ENCODE measurements at places on chromosomes 5 and 9.

GRCh38 chr9:127096208-127096607 is 26.2 kb downstream of the ANGPTL2 start:
- no peak for DNase-seq

DNA sequence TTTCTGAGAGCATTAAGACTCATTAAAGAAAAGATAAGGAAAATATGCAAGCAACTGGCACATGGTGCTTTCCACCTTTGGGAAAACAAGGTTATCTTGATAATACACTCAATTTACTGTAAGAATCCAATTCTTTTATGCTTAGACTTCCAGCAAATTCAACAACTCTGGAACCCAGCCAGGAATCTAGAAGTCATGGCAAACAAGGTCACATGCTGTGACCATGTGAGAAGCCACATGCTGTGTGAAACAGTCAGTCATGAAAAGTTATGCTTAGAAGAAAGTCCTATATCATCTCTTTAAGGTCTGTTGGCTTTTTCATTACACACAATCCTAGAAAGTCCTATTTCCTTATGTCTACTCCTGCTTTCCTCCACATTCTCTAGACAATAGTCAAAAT is 581.8 kb upstream of the C9orf72 start:
- DNase-seq, result no peak

DNA sequence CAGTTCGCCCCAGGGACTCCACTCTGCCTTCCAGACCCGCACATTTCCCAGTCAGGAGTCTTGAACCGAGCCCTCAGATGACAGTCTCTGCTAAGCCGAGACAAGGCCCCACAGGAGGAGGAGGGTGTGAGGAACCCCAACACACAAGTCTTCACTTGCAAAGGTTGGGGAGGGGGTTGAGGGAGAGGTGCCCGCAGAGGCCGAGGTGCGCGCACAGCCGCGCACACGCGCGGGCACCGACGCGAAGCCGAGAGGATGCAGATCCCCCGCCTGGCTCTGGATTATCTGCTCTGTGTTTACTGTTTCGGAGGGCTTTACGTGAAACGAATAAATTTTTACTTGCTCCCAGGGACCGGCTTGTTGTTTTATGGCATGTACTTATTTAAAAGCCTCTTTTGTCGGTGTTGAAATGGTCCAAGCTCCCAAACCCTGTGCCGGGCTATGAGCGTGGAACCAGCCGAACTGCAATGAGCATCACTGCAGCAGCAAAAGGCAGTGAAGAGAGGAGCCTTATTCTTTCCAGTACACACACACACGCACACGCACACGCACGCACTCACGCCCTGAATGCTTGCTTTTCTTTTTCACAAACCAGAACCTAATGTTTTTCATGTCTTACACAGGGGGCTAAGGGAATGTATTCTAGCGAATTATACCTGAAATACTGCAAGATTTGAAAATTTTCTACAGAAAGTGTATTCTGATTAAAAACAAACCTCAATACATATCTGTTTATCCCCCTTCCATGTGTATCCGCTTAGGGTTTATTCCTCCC is 297.7 kb downstream of the PARP8 start:
- DNase-seq, result no peak

DNA sequence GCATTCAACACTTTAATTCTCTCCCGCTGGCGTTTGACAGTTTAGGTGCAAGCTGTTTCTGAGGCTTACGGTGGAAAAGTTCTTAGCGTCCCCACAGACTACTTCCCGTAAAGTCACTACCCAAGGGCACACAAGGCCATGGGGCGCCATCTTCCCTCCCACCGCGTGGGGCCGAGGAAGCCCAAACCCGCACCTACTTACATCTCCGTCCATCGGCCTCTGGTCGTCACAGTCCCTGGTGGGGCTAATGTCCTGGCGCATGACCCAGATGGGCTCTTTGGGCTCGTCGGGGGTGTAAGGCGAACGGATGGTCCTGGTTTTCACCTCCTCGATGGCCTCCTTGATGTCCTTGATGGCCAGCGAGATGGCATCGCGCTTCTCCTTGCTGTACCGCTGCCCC is 156.4 kb downstream of the APBA1 start:
- DNase-seq, result no peak

DNA sequence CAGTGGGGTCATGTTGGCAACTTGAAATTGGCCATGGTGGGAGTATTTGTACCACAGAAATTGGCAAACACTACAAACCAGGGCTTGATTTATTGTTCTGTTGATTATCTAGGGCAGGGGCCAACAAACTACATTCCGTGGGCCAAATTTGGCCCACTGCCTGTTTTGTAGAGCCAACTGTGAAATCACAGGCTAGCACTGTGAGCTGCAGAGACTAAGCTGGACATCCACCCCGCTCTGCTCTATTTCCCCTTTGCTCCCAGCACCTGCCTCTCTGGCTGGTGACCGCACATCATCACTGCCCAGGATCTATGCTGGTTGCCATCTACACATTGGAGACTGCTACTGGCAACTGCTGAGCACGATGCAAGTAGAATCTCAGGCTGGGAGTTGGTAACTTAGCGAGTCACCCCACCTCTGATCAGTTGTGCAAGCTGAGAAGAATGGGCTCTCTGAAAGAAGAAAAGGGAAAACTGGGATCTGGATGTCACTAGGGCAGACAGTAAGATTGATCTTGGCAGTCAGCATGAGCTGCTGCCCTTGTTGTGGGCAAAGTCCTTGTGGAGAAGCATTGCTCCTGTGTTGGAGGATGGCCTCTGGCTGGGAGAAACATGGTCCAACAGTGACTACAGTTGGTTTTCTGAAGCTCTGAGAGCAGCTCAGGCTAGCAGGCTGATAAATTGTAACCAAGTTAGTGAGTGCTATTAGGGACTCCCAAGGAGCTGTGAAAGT is 144.7 kb upstream of the RAD23B start:
- DNase-seq, result no peak

DNA sequence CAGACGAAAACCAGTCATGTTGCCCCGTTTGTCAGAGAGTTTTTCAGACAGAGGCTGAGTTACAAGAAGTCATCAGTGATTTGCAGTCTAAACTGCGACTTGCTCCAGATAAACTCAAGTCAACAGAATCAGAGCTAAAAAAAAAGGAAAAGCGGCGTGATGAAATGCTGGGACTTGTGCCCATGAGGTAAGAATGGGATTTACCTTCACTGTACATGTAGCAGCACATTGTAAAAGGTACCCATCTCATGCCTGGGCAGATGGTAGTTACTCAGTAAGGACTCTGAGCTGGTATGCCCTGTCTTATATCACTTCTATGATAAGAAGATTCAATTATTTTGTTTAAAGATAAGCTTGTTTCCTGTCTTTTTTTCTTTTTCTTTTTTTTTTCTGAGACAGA is 38.8 kb downstream of the RAD50 start:
- no peak for DNase-seq

- no peak for DNase-seq
Measured at GRCh38 chr5:79697222-79698170, 7.9 kb downstream of the CMYA5 start.

- DNase-seq, result no peak
Measured at GRCh38 chr5:172086194-172086975, 79.9 kb upstream of the FBXW11 start.

- DNase-seq, result no peak
Measured at GRCh38 chr5:55232271-55232984, 980 bp downstream of the CCNO start.

GRCh38 chr5:96885518-96886338 is 9.4 kb downstream of the ERAP2 start:
- DNase-seq, result no peak
